LHCN-M2 (cell line): ENCODE measurements at places on chromosomes 2 and 18.

GRCh38 chr18:79423211-79424007 lies 27.7 kb downstream of the NFATC1 start:
- DNase-seq, result no peak

DNA sequence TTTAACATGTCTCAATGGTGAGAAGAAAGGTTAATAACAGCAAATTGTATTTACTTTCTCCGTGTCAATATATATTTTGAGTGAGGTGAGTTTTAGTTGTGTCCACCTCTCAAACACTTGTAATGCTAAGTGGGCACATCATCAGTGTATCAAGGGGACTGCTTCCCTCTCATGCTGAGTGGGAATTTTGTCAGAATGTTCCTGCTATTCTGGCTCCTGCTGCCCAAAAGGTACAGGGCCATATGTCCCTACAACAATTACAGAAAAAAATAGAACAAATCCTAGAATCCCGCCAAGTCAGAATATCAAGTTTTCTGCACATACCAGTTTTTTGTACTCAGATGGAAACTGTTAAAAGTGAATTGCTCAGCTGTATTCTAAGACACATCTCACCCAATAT lies 5.4 kb upstream of the CERKL start:
- no peak for DNase-seq

DNA sequence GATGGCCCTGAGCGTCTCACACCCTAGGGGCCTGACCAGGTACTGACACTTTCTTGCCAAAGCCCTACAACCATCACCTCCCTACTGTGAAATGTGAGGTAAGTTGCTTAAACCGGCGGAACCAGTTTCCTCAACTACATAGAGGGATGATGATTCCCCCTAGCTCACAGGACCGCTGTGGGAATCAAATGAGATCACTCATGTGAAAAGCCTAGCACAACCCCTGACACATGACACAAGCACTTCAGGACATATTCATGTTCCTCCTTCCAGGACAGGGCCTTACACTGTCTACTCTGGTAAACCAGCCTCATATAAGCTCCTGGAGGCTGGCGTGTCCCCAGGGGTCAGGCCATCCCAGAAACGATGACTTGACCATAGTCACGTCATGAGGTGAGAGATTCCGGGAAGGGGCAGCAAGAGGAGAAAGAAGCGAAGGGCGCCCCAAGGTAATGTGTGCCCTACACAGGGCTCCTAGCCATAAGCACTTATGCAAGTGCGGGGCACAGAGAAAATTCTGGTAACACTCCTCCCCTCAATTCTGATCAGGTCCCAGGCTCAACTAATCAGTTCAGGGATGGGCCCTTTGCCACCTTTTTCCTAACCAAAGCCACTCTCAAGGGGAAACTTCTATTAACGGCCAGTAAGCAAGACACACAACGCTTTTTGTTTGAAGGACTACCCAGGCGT lies 49.5 kb downstream of the C2orf42 start:
- DNase-seq, result peak; percentile 42

- no peak for DNase-seq
Observed at GRCh38 chr2:41963661-41964525, 83.9 kb upstream of the PKDCC start.

- DNase-seq, result peak; percentile 84
Observed at GRCh38 chr2:44528595-44528994, 166.8 kb downstream of the CAMKMT start.
